ENCODE measurements at places on chromosomes 7 and 10.

DNA sequence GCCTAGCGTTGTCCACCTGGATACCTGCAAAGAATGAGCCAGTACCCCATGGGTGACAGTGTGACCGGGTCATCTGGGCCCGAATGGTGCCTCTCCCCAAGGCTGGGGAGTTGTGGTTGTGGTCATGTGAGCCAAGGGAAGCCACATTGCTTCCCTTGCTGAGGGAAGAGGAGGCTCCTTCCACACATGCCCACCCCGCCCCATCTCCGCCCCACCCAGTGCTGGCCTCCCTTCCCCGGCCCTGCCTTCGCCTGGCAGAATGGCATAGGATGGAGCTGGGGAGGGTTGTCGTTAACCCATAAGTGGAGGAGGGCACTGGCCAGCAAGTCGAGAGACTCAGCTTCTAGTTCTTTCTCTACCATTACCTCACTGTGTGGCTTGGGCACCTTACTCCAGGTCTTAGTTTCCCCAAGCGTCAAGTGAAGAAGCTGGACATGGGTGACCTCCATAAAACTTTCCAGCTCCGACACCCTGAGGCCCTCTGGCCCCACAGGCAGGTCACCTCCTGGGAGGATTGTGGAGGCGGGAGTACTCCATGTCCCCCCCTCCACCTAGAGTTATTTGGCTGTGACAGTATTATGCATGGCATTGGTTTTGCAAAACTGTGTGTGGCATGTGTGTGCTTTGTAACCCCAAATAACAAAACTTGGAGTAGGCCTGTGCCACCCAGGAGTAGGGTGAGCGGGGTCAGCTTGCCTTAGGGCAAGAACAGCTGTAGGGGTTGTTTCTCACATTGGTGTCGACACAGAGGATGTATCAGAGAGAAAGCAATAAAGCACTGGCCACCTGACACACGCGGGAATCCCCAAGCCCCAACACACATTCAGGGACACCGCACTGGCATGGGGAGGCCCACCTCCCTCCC lies 90.5 kb upstream of the MACROH2A2 start:
- no peak for DNase-seq

DNA sequence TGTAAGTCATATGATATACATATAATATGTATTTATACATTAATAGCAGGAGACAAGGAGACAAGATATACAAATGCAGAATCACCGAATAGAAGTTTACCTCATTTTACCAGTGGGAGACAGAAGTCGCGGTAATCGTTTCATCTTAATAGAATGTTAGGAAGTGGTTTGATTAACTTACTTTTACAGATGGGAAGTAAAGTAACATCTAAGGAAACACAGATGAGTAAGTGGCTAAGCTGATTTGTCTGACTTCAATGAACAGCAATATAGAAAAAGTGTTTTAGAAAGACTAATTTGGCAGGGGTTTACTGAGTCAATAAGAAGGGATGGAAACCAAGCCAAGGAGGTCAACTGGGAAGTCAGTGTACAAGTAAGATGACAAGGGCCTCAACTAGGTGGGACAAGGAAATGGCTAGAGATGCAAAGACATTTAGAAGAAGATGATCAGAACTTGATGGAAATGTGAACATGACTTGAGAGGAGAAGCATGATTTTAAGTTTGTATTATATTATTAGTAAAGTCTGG lies 36.2 kb upstream of the FAM133B start:
- no peak for DNase-seq

DNA sequence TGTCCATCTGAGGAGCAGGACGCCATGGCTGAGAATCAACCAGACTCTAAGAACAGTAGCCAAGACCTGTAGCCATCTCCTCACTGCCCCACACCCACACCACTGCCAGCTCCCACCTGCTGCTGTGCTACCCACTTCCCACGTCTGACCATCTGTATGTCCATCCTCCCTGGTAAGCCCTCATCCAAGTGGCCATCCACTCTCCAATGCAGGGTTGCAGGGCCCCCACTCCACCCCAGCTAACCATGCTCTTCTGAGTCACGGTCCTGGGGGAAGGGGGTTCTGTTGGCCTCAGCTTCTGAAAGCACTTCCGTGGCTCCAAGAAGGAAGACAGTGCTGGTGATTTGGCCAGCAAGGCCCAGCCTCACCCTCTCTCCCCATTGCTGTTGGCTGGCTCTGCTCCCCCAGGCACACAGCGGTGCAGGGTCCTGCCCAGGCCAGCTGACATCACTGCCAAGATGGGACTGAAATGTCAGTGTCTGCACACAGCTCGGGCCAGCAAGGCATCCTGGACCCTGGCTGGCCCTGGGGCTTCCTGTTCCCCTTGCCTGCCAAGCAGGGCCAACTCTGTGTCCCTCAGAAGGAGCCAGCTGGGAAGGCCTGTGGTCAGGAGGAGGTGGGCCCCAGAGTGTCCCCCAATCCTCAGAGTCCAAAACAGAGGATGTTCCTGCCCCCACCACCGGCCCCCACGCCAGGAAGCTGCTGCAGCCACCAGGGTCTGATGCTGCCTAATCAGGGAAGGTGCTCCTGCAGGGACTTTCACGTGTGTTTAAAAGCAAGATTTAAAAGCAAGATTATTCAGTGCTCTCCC lies 17.5 kb downstream of the RASGEF1A start:
- DNase-seq: no peak

DNA sequence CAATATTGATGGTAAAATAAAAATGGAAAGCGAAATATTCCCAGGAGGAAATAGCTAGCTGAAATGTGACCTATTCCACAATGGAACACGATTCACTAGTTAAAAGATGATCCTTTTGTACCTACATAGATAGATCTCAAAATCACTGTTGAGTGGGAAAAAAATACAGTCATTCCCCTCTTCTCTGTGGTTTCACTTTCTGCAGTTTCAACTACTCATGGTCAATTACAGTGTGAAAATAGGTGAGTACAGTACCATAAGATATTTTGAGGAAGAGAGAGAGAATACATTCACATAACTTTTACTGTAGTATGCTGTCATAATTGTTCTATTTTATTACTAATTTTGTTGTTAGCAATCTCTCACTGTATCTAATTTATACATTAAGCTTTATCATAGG lies 56.0 kb upstream of the COL13A1 start:
- no peak for DNase-seq

DNA sequence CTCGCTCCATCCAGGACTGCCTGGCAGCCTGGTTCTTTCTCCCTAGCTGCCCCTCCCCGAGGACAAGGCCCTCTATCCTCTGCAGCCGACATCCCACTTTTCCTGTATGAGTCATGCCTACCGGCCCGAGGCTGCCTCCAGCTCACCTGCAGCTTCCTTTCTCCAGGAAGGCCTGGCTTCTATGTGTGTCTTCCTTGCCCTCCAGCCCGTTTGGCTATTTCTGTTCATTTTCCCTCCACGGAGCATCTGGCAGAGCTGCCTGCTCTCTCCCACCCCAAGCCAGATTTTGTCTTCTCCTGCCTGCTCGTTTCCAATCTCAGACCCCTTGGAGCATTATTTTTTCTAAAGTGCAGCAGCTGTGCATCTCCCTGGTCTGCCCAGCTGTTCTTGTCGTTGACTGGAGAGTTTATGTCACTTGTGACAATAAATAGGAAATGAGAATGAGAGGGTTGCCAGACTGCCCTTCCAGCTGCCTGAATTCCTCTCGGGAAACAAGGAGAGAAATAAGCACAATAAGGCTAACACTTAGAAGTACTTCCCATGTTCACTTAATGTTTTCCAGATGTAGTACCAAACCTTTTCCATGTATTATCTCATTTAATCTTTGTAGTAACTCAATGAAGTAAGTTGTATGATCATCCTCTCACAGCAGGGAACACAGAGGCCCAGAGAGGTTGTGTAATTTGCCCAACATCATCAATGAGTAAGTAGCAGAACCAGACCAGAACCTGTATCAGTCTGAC lies 19.7 kb downstream of the UBTD1 start:
- no peak for DNase-seq

- no peak for DNase-seq
Observed at GRCh38 chr7:37771342-37771741, 77.1 kb upstream of the NME8 start.

DNA sequence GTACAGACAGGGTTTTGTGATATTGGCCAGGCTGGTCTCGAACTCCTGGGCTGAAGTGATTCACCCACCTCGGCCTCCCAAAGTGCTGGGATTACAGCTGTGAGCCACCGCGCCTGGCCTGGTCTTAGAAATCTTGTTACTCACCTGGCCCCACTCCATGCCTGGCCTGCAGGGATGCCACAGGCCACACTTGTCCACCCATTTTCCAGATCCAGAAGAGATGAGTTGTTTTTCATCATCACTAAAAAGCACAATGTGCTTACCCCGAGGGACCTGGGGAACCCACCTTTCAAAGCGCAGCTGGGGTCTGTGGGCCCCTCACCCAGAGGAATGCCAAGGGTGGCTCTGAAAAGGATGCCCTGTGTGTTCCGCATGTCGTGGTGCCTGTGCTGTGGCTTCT lies 134.2 kb downstream of the TACC2 start:
- DNase-seq: no peak

GRCh38 chr10:87715552-87716347 lies 56.1 kb downstream of the PAPSS2 start:
- no peak for DNase-seq

GRCh38 chr7:147516391-147516790 lies 1074.2 kb upstream of the C7orf33 start:
- DNase-seq: no peak

DNA sequence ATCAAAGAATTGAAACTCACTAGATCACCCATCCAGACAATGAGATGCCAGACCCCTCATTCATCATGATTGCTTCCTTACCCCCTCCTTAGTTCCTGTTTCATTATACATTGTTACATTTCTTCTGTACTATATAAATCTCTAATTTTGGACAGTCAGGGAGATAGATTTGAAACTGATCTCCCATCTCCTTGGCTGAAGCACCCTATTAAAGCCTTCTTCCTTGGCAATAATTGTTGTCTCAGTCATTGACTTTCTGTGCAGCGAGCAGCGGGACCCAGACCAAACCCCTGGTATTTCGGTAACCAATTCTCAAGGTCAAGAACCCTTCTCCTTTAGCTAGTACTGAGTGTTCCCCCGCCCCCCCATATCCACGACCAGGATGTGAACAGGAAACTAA lies 100.2 kb downstream of the ABLIM1 start:
- no peak for DNase-seq

GRCh38 chr10:34780818-34781380 lies 34.2 kb downstream of the PARD3 start:
- DNase-seq: no peak

DNA sequence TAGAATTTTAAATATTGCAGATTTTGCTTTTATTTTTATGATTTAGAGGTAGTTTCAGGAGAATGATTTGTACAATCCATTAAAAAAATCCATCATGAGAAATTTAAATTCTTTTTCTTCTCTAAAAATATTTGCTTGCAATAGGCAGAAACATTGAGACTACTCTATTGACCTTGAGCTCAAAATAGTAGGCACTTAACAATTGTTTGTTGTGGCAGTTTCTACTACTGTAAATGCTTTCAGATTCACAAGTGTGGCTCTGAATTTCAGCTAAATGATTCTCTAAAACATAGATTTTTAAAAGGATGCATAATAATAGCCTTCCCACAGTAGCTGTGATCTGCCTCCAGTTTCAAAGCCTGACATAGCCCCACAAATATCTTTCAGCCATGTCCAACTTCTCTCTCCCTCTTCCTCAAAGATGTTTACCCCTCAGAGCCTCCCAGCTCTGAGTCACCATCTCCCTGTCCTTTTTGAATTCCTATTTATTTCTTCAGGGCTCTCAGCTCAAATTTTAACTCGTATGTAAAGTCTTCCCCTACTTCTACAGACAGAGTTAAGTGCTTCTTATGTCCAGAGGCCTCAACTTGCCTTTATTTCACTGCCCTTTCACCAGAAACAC lies 160.5 kb downstream of the AOAH start:
- DNase-seq: no peak

- DNase-seq: no peak
Observed at GRCh38 chr10:15901889-15902288, 41.6 kb upstream of the MINDY3 start.

DNA sequence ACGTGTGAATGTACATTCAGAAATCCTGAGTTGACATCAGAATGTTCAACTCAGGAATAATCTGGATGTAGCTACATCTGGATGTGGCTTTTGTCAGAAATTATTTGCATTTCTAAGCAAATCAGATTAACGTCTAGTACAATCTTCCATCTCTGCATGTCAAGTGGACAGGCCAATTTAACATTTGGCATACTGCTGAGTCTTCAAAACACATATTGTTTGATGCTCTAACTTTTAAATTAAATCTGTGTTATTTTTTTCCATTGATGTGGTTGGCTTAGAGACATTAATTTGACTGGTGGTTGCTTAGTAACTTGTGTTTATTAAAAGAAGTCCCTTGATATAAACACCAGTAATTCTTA lies 3.4 kb downstream of the STAMBPL1 start:
- DNase-seq: no peak

DNA sequence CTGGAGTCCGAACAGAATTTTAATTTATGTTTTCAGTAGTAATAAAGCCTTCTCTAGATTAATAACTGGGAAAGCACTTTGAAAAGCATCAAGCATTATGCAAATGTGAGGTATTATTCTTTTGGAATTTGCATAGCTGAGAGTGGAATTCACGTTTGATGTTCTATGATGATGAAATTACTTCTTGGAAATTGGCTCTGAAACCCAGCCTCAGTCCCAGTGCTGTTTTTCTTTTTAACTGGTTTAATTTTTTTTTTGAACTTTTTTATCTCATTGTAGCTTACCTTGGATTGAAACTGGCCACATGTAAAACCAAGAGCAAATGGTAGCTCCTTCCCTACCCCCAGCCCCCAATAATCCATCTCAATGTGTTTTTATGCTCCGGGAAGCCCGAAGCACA lies 1.2 kb downstream of the TBXAS1 start:
- DNase-seq: no peak

DNA sequence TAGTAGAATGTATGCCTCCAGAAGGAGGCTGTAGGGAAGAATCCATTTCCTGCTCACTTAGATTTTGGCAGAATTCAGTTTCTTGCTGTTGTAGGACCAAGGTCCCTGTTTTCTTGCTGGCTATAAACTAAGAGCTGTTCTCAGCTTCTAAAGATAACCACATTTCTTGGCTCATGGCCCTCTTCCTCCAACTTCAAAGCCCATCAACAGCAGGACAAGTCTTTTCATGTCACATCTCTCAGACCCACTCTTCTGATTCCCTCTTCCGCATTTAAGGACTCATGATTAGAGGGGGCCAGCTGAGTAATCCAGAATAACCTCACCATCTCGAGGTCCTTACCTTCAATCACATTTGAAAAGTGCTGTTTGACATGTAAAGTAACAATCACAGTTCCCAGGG lies 8.2 kb upstream of the LSM8 start:
- no peak for DNase-seq

DNA sequence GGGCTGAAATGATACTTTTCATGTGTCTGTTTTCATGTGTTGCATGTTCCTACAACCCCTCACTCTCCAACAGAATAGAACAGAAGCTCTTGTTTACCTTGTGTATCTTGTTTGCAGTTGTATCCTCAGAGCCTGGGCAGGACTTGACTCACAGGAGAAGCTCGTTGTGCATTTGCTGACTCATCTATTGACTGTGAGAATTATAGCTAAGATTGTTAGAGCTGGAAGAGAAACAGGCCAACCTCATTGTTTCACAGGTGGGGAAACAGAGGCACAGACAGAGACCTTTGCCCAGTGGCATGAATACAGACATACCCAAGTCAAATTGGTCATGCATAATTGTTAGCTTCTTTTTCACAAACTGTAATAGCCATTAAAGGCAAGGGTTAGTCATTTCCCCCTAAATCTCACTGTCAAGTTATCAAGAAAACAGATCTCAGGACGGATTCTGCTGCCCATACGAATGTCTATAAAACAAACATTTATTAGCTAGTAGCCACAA lies 4.6 kb upstream of the TSPAN15 start:
- no peak for DNase-seq

- DNase-seq: no peak
Observed at GRCh38 chr10:1152386-1153250, 96.4 kb downstream of the WDR37 start.

GRCh38 chr10:121800831-121801230 lies 127.0 kb downstream of the ATE1 start:
- no peak for DNase-seq

All from activated T-helper 1 cell treated with Interleukin-2 at 50 U/mL for 16 hours (primary cell).